ENCODE measurements at places on chromosomes 13 and 19.

DNA sequence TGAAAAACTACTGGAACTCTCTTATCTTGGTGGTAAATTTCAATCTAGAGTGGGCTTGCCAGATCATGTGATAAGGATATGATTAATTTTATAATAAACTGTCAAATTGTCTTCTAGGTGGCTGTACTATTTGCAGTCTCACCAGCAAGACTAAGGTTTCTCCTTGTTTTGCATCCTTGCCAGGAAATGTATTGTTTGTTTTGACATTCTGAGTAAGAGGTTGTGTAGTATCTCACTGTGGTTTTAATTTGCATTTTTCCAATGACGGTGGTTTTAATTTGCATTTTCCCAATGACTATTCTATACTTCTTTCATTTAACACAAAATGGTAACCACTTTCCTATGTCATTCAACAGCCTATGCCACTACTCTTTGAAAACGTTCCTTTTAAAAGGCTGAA, 2.0 kb downstream of the CAB39L start:
- peak; percentile 74 for DNase-seq

- DNase-seq: no peak
Observed at GRCh38 chr13:52869621-52870020, 21.2 kb upstream of the PCDH8 start.

- DNase-seq: no peak
Observed at GRCh38 chr19:29379257-29380021, 146.4 kb upstream of the VSTM2B start.

DNA sequence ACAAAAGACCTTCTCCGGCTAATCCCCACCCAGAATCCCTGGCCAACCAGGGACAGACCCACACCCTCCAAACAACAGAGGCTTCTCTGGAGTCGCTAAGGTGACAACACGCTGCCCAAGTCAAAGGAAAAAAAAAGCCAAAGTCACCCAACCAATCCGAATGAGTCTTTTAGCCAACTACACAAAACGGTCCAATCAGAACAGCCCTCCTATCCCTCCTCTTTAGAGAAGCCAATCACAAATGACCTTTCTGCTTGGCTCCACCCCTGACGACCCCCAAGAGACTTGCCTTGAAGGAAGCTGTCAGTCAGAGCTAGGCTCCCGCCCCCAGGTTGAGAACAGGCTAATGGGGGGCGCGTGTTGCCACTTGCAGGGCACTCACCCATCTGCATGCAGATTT, 6.6 kb upstream of the FBXW9 start:
- DNase-seq: peak; percentile 47

DNA sequence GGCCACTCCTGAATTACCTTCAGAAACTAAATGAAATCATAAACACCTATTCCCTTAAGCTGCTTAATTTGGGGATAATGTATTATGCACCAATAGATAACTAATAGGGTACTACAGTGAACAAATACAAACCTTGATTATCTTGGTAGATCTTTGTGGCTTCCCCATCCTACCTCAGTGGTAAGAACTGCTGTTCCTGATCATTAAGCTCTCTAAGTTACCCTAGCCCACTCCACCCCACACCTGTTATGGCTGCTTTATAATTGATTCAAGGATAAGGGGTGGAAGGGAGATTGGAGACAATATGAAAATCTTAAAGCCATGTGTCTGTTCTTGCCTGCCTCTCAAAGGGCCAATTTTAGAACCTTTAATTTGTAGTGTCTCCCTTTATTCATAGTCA, 121.2 kb downstream of the LMO7 start:
- DNase-seq: no peak

DNA sequence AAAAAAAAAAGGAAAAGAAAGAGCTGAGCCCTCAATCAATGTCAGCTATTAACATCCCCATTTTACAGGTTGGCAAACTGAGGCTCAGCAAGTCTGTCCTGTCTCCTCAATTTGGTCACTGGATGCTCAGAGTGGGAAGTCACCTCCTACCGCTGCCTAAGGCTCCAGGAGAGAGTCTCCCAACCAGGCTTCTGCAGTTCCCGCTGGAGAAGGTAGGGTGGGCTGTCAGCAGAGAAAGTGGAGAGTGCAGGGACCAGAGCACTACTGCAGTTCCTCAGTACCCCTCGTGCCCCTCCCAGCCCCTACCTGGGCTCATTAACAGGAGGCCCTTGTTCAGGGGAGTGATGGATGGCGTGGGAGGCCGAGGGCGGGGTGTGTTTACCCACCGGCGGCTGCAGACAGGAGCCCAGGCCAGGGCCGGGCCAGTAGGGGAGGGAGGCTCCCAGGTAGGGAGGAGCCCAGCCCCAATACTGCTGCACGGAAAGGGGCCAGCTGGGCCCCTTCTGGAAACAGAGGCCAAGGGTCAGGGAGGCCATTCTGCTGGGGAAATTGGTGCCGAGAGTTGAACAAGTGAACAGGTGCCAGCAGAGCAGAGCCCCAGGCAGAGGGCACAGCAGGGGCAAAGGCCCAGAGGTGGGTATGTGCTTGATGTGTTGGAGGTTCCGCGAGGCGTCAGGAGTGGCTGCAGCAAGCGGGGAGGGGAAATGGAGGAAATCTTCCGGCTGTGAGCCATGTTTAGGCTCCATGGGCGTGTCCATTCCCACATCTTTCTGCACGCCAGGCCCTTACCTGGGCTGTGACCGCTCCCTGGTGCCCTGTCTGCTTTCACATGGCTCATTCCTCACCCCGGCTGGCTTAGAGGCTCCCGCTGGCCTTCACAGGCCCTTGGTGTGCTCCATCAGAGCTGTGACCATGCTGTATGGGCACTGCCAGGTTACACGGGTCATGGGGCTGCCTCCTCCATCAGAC, 7.6 kb upstream of the COMP start:
- no peak for DNase-seq

- DNase-seq: no peak
Observed at GRCh38 chr19:54877471-54877870, 3.4 kb downstream of the FCAR start.

GRCh38 chr13:100977841-100978240, 303.2 kb upstream of the TMTC4 start:
- no peak for DNase-seq

DNA sequence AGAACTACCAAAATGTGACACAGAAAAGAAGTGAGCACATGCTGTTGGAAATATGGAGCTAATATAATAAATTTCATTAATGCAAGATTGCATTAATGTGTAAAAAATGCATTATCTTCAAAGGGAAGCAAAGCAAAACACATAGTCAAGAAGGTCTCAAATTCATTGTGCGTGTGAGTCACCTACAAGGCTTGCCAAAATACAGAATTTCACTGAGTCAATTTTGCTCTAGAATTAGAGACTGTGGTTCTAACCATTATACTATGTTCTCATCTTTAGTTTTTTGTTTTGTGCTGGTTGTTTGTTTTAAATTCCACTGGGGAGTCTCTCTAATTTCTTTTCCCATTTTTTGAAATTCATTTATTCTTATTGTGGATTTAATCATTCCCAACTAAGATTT, 149.8 kb upstream of the SLITRK1 start:
- DNase-seq: peak; percentile 13

- DNase-seq: no peak
Observed at GRCh38 chr19:51681286-51681941, 11.7 kb upstream of the SPACA6 start.

DNA sequence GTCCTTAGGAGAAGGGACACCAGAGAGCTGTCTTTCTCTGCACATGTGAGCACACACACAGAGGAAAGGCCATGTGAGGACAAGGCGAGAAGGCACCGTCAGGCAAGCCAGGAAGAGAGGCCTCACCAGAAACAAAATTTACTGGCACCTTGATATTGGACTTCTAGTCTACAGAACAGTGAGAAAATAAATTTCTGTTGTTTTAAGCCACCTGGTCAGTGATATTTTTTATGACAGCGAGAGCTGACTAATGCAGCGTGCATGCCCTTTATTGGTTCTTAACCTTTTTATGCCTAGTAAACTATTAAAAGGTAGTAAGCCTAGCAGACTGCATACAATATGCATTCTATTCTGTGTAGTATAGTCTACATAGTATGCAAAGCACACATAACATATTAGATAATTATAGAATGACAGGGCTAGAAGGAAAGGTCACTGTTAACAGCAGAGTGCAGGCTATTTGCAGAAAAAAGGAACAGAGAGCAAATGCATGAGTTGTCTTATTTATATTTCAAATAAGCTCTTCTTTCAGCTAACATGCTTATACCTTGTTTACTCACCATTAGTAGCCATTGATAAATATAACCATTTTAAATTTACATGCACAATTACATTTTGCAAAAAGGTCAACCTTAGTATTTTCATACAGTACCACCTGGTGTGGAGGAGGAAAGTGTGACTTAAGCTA, 25.2 kb upstream of the KATNAL1 start:
- DNase-seq: no peak

- no peak for DNase-seq
Observed at GRCh38 chr19:51201712-51202111, 23.2 kb upstream of the CD33 start.

DNA sequence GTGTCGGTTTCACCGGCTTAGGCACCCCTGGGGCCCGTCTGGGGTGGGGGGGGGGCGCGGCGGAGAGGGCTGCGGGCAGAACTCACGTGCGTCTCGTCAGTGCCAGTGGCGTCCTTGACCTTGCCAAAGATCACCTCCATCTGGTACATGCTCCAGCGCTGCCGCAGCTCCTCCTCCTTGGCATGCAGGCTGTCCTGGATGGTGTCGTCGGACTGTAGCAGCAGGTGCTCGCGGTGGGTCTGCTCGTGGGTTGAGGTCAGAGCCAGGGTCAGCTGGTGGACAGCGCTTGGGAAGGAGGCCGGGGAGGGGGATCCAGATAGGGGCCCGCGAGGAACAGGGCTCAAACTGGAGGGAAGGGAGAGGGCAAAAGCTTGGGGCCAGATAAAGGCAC, 4.7 kb upstream of the RGL3 start:
- DNase-seq: no peak

GRCh38 chr19:7897292-7897691, 6.4 kb upstream of the MAP2K7 start:
- DNase-seq: no peak

GRCh38 chr13:30301827-30302226, 5.5 kb downstream of the KATNAL1 start:
- DNase-seq: peak; percentile 29

GRCh38 chr13:30847650-30848307, 58.3 kb upstream of the MEDAG start:
- peak; percentile 99 for DNase-seq

DNA sequence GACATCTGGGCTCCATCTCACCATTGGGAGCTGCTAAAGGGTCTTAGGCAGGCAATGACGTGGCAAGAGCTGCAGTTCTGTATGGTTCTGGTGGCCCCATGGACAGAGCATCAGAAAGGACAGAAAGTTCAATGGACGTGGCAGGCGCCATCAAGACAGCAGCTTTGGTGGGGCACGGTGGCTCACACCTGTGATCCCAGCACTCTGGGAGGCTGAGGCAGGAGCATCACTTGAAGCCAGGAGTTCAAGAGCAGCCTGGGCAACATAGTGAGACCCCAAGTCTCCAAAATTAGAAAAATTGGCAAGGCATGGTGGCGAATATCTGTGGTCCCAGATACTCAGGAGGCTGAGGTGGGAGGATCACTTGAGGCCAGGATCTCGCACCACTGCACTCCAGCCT, 9.5 kb downstream of the EVI5L start:
- no peak for DNase-seq

- DNase-seq: no peak
Observed at GRCh38 chr19:32682317-32682716, 6.7 kb downstream of the RGS9BP start.

DNA sequence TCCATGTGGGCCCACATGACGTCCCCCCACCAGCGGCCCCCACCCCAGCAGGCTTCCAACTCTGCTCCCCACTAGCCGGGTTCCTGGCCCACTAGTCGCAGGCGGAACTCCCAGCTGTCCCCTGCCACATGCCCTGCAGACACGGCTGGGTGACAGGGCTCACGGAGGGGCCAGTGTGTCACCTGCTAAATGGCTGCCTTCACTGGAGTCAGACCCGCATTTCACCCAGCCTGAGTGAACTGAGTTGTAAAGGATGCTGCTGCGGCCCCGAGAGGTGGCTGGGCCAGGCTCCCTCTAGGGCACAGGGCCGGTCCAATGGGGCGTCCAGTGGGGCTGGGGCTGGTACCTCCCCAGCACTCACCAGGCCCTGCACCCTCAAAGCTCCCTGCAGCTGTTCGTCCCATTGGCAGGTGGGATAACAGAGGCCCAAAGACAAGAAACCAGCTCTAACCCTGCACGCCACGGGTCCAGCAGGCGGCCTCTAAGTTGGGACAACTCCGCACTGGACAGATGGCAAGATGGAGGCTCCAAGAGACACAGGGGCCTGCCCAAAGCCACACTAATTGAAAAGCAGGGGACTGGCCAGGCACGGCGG, 3.2 kb downstream of the LMNB2 start:
- no peak for DNase-seq

GRCh38 chr13:99256283-99256682, 1.9 kb downstream of the GPR18 start:
- no peak for DNase-seq

DNA sequence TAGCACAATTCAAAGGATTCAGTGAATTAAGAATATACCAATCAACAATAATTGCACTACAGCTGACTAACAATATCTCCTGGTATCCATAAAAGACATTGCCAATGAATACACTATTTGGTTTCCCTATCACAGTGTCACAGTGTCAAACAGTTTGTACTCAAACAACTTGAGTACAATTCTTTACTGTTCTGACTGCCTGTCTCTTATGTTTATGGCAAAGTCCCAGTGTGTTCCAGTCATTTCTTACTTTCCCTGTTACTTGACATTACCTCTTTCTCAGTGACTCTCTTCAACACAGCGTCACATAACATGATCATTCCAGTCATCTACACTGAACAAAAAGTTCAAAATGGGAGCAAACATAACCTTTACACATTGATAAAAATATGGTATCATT, 21.2 kb upstream of the RNASEH2B start:
- no peak for DNase-seq

- DNase-seq: peak; percentile 13
Observed at GRCh38 chr13:31885994-31886393, 145.6 kb upstream of the FRY start.

GRCh38 chr19:5292822-5293611, 47.6 kb downstream of the PTPRS start:
- peak; percentile 76 for DNase-seq

DNA sequence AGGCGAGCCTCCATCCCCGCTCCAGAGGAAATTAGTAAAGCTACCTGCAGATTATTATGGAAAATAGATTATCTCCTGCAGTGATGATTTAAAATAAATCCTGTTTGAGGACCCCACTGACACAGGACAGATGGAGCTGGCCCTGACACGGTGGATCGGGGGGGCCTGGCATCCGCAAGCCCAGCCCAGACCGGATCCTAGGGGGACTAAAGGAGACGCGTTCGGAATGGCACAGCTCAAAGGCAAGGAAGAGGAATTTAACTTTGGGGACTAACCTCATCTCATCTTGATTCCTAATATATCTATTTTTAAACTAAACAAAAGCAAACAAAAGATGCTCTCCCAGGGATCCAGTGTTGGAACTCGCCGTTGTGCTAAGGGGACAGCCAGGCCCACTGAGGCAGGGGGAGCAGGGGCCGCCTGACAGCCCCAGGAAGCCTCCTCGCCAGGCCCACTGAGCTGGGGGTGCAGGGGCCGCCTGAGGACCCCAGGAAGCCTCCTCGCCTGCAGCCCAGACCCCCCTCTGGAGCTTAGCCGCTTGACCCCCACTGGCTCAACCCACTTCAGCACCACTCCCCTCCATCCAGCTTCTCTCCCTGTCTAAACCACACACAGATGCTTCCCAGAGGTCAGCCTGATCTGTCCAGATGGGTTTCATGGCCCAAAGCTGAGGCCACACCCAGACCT, 78.6 kb downstream of the SPACA7 start:
- no peak for DNase-seq

- DNase-seq: peak; percentile 29
Observed at GRCh38 chr19:30669329-30670010, 297.3 kb downstream of the ZNF536 start.

- DNase-seq: no peak
Observed at GRCh38 chr19:16657384-16657783, 2.6 kb downstream of the SMIM7 start.
